ENCODE measurements at places on chromosomes 12 and 14.
A peak's percentile ranks its signal among the peaks of the same experiment; 100 is the strongest.

DNA sequence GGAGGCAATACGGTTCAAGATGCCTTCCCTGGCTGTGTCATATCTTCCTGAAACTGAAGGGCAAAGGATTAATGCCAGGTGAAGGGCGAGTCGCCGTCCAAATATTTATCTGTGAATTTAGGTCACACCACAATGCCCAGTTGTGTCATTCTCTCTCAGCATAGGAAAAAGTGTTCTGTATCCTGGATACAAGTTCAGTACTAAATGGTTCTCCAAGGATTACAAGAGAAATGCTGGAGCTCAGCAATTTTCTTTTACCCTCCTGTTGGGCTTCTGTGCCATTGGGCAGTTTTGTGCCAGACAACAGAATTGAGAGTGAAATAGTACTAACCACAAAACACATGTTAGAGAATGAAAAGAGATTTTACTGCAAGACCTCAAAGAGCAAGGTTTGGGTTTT is 493.9 kb downstream of the EGLN3 start:
- DNase-seq = no peak

DNA sequence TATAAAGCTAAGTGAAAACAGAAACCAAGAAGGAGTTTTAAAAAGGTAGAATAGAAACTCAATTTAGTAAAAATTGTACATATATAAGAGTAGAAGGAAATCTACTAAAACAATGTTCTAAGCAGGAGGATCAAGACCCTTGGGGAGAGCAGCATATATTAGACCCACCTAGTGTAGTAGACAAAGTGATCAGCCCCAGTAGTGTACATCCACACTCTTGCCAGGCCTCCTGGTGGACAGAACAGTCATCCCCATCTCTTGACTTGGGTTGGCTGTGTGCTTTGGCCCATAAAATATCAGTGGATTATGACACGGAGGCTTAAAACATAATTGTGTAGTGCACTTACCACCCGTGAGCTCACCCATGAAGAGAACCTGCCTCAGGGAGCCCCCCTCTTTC is 10.9 kb upstream of the OTUB2 start:
- no peak for DNase-seq

DNA sequence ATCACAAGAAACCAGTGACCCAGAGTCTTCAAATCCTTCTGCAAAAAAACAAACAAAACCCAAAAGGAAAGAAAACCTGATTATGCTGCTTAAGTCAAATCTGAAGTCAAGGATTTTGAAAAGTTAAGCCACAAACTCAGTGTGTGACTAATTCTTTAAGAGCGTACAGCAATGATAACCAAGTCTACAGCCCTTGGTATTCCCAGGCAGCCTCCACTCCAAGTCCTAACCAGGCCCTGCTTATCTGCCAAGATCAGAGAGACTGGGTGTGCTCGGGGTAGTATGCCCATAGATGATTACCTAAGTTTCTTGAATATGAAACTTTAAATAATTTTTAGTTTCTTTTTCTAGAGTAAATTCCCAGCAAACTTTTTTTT is 13.1 kb downstream of the PGAM5 start:
- no peak for DNase-seq

GRCh38 chr12:11136075-11136474 is 1.6 kb upstream of the TAS2R30 start:
- DNase-seq = no peak

GRCh38 chr12:69457433-69457832 is 12.8 kb upstream of the FRS2 start:
- DNase-seq = no peak

GRCh38 chr14:99643343-99643742 is 1.6 kb upstream of the HHIPL1 start:
- DNase-seq = no peak

DNA sequence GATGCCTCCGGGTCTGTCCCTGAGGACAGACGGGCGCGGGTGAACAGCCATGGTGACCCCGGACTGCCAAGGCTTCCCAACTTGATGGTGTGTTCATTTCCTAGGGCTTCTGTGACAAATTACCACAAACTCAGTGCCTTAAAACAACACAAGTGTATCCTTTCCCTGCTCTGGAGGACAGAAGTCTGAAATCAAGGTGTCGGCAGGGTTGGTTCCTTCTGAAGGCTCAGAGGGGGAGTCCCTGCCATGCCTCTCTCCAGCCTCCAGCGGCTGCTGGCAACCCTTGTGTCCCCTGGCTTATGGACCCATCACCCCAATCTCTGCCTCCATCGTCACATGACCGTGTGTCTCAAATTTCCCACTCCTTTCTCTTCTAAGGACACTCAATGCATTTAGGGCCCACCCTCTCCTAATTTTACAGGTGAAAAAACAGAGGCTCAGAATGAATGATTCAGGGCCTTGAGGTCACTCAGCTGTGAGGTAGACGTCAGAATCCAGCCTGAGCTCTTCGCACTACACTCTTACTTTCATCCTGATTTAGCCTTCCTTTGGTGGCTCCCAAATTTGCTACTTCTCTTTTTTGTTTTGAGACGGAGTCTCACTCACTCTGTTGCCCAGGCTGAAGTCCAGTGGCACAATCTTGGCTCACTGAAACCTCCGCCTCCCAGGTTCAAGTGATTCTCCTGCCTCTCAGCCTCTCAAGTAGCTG is 45.4 kb downstream of the VCPKMT start:
- DNase-seq = no peak

- DNase-seq = no peak
These were observed 45.0 kb upstream of the FZD10 start for GRCh38 chr12:130117233-130117632.

DNA sequence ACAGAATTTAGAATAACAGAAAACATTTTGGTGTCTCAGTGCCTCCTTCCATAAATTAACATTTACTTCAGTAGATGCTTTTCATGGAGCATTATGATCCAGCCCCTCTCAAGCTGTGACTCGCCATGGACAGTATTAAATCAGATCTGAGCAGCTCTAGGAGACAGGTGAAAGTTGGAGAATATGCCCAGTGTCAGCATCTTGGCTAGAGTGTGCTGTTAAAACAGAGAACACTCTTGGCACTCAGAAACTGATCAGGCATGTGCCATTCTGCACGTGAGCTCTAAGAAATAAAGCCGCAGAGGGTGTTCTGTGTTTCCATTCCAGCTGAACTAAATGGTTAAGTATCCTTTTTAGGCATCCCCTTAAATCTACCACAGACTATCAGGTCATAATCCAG is 68.0 kb downstream of the DIP2B start:
- no peak for DNase-seq

GRCh38 chr12:38527631-38528030 is 211.1 kb downstream of the ALG10B start:
- DNase-seq = no peak

- peak; percentile 69 for DNase-seq
These were observed 34.8 kb downstream of the TMCC3 start for GRCh38 chr12:94615260-94616181.

DNA sequence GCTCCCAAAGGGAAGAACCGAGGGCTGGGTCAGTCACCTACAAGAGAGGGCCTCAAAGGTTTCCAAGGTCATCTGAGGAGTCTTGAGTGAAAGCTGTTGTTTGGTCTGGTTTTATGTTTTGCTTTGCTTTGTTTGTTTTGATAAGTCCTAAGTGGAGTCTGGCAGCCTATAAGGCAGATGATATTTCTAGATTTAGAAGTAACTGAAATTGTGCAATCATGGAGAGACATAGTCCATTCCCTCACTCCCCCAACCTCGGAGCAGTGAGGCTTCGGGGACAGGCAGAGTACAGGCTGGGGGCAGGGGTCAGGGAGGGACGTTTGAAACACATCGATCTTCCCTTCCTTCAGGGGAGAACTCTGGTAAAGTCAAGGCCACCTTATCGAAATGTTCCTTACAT is 42.3 kb downstream of the TTC9 start:
- no peak for DNase-seq

- DNase-seq = no peak
These were observed 301.9 kb downstream of the CCER1 start for GRCh38 chr12:90653040-90653439.

- no peak for DNase-seq
These were observed 514.6 kb upstream of the FBXO33 start for GRCh38 chr14:39946807-39947206.

- no peak for DNase-seq
These were observed 303.4 kb downstream of the APAF1 start for GRCh38 chr12:98948343-98948949.

DNA sequence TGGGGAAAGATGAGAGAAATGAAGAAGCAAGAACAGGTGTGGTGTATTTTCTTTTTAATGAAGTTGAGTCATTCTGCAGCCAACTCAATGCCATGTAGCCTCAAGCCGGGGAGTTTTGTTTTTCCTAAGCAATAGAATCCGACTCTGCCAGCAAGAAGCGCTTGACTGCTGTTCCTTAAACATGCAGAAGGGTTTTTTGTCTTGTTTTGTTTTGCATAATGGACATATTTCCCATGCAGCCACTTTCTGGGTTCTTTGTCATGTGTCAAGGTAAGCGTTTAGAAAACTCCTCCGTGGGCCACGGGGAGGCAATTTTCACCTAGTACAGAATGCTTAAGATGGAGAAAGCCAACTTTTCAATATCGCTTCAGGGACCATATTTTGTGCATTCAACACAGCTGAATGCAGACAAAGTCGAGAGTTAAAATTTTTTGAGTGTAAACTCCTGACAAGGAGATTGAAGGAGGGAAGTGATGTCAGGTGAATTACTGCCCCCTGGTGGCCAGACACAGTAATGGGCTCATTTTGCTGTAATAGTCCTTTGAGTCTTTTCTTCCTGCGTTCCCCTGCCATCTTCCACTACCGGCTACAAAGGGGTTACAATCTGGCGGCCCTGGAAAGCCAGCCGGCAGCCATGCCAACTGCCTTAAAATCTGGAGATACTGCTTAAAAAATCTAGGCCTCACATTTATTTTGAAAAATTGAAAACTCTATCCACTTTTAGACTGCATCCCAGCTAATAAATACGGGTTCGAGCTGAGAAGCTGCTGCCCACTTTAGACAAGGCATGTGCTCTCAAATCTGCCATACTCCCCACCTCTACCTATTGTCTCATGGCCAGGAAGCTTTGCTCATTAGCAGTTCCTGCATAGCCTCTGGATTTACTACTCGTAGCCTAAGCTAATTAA is 3.2 kb upstream of the FICD start:
- peak; percentile 81 for DNase-seq

GRCh38 chr12:47767216-47767724 is 5.8 kb upstream of the SLC48A1 start:
- peak; percentile 51 for DNase-seq

DNA sequence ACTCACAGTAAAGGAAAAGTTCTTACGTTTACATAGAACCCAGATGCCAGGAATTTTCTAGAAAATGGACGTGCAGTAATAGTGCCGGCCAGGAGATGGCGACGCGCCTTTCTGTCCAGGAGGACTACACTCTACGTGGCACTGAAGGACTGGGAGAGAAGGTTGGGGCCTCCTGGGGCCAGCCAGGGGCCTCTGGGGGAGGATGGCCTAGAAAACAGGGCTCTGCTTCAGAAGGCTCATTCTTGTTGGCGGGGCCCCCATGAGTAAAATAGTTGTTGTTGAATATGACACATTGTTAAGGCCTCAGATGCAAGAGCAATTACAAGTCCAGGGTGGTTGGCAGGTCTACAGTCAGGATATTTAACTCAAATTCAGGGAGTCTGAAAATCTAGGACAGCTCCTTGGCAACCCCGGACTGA is 120.1 kb upstream of the MAX start:
- peak; percentile 46 for DNase-seq

DNA sequence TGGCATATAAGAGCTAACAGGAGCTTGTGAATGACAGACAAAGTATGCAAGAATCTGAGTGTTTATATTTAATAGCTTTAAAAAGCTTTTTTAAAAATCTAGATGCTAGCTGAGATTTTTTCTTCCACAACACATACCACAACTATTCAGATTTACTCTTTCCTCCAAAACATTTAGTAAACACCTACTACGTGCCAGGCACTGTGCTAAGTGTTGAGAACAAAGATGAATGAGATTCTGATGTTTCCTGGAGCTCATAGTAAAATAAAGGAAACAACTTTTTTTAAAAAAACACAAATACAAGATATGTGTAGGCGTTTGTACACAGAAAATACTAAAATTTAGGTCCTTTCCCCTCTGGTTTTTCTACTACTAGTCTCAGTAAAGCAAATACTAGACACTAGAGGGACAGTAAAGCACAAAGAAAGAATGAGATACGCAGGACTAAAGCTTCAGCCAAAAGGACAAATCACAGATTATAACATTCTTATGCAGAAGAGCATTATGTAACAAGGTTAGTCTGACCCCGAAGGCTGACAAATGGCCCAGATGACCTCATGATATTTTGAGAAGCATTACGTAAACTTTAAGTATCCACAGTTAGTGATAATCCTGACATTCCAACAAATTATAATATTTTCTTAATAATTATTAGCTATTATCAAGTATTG is 78.6 kb upstream of the PAWR start:
- no peak for DNase-seq

DNA sequence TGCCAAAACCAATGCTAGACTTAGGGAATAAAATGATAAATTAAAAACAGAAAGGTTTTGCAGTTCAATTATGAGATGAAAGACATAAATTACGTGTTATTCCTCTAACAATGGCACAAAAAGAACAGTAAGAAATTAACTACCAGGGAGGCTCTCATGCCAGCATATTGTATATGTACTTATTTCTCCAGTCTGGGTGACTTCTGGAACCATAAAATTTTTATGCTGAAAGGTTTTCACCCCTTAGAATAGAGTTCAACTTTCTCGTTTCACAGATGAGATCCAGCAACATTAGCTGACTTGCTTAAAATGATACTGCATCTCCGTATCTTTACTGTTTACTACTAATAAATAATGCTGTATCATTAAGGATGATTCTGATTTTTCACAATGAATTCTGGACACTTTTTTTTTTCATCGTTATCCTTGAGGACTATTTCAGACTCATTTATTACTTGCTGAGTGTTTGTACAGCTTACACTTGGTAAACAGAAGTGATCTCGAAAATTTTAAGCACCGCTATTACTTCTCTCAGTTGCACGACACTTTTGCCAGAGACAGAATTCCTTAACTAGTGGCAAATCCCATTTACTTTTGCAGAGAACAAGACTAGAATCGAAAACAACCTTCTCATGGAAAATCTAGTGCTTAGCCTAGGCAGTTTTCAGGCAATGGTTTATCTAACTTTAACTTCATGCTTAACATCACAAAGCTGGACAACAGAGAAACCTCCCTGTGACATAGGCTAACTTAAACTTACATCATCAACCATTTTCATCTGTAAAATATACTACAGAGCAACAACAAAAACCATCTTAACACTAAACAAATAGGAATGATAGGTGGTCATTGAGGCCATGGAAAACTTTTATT is 2.7 kb downstream of the RSRC2 start:
- no peak for DNase-seq

DNA sequence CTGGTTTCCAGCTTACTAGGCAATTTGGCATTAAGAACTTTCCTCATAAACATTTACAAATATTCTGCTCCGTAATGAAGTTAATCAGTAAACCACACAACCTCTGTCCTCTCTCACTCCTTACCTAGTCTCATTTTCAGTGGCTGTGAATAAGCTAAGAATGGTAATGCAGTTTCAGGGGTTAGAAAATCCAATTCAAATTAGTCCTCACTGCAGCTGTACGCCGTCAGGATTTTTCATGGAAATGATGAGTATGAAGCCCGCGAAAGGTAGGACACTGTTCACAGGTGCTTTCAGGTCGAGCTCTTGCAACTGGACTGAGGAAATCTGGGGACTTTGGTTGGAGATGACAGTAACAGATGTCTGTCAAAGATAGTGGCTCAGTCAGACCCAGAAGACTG is 29.6 kb downstream of the NR1H4 start:
- DNase-seq = no peak
